Osteoblast (primary cell): ENCODE measurements at places on chromosomes 3 and 15. TPM values are rescaled to one million over a fixed set of nuclear protein-coding genes. Genes with fewer than 3 reads are reported as not detected.

The CDCP1 gene
- 4.4 and 7.6 TPM in 2 replicates for total RNA-seq

DNA sequence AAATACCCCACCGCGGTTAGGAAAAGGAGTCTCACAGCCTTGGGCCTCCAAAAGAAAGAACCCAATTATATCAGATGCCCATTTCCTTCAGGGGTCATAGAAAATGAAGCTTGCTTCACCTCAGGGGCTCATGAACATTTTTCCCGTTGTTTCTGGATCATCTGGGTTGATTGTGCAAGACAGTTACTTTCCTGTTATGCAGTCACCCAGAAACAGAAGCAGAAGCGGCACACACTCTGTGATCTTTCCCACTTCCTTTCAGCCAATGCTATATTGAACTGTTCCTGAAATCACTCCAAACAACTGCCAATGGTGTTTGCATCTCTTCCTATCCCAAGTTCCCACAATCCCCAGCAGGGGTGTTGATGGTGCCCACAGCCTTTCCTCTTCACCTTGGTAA is 295.6 kb upstream of the RASGRP1 start:
- no peak for DNase-seq

DNA sequence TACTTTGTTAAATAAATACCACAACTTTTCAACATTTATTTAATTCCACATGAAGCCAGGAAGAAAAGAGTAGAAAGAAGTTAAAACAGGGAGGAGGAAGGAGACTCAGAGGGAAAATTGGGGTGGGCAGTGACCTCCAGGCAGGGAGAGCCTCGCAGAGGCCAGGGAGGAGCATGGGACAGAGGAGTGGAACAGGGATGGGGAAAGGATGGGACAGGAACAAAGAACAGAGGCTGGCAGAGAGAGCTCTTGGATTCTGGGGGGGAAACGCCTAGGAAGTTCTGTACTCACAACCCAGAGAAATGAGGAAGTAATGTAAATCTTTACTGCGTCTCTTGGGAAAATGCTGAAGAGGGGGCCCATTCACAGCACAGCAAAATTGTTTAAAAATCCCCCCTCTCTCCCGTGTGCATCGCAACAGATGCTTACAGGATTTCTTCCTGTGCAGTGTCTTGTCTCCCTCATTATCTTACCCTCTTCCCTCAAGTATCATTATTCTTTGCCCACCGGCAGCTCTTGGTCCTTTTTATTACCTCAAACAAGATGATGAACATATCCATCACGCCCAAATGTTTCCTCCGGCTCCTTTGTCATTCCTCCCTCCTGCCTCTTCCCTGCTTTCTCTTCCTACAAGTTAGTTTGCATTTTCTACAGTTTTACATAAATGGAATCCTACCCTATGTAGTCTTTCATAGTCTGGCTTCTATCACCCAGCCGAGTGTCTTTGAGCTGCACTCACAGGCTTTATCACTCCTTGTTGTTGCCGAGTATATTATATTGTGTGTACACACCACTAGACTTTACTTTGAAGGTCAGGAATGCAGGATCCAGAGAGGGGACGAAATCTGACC is 65.5 kb downstream of the ARHGAP31 start:
- DNase-seq: no peak

- no peak for DNase-seq
Measured at GRCh38 chr3:152356870-152357276, 88.1 kb downstream of the MBNL1 start.

GRCh38 chr3:2247831-2248230 is 149.2 kb downstream of the CNTN4 start:
- DNase-seq: no peak

DNA sequence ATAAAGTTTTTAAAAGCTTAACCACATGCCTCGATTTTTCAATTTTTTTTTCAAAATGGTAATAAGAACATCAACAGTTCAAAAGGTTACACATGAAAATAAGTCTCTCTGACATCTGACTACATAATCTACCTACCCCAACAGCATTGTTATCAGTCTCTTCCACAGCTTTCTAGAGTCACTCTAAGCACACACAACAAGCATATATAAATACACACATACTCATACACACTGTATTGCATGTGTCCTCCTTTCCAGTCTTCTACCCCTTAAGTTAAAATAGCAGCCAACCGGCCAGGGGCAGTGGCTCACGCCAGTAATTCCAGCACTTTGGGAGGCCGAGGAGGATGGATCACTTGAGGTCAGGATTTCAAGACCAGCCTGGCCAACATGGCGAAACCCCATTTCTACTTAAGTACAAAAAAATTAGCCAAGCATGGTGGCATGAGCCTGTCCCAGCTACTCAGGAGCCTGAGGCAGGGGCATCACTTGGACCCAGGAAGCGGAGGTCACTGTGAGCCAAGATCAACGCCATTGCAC is 12.2 kb downstream of the TBL1XR1 start:
- DNase-seq: peak; percentile 39

The TMEM266 gene
- not detected in 2 replicates for total RNA-seq

The MYO5A gene
- total RNA-seq: 54.3 and 73.1 TPM in 2 replicates

GRCh38 chr3:145981056-145981455 is 179.9 kb downstream of the PLOD2 start:
- DNase-seq: no peak

DNA sequence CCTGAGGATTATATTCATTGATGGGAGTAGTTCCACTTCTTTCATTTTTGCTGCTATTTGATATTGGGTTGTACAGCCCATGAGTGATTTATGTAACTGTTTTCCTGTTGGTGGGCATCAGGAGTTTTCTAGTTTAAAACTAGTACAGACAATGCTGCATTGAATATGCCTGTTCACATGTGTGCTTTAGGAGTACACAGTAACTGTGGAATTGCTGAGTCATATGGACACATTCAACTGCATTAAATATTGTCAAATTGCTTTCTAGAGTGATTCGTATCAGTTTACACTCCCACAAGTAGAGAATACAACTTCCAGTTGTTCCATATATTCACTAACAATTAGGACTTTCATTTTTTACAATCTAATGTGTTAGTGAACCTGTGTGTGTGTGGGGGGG is 59.8 kb upstream of the THSD4 start:
- no peak for DNase-seq

DNA sequence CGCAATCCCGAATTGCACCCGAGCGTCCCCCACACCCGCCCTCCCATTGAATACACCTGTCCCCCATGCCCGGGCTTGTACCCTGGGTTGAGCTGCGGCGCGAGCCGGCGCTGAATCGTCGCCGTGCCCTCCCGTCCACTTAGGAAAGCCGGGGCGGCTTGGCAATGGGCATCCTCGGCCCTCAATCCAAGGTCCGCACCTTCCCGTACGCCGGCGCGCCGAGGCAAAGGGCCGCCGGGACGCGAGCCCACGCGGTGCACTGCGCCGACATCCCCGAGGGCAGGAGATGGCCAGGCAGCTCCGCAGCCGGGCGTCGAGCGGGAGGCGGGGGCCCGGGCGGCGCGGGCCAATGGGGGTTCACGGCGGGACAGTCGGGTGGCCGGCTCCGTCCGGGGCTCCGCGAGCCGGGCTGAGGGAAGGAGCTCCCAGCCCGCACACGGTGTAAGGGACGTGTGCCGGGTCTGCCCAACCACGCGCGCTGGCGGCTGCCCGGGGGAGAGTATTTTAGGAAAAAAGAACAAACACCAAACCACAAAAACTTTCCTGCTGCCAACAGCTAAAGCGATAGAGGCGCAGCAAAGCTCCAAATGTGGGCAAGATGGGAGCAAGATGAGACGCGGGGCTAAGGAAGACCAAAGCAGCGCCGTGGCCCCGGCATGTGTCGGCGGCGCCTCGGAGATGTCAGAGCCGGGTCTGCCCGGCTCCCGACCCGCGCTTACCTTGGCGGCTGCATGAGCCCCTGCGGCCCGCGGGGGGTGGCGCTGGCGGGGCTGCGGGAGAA is 621 bp downstream of the RGMA start:
- DNase-seq: peak; percentile 91

DNA sequence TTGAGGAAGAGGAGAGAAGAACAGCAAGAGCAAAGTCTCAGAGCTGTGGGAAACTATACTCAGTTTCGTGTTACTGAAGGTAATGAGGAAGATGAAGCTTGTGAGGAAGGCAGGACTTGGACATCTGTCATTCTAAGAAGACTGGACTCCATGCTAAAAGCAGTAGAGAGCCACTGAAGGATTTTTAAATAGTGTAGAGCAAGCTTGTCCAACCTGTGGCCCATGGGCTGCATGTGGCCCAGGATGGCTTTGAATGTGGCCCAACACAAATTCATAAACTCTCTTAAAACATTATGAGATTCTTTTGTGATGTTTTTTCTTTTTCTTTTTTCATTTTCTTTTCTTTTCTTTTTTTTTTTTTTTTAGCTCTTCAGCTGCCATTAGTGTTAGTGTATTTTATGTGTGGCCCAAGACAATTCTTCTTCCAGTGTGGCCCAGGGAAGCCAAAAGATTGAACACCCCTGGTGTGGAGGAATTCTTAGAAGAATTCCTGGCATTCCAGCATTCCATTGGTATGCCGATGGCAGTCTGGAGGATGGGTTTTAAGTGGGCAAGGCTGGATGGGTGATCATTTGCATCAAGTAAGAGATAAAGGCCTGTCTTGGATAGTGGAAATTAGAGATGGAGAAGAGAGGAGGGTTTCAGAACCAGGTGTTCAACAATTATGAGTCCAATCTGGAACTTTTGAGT is 6.9 kb upstream of the NFKBIZ start:
- no peak for DNase-seq

DNA sequence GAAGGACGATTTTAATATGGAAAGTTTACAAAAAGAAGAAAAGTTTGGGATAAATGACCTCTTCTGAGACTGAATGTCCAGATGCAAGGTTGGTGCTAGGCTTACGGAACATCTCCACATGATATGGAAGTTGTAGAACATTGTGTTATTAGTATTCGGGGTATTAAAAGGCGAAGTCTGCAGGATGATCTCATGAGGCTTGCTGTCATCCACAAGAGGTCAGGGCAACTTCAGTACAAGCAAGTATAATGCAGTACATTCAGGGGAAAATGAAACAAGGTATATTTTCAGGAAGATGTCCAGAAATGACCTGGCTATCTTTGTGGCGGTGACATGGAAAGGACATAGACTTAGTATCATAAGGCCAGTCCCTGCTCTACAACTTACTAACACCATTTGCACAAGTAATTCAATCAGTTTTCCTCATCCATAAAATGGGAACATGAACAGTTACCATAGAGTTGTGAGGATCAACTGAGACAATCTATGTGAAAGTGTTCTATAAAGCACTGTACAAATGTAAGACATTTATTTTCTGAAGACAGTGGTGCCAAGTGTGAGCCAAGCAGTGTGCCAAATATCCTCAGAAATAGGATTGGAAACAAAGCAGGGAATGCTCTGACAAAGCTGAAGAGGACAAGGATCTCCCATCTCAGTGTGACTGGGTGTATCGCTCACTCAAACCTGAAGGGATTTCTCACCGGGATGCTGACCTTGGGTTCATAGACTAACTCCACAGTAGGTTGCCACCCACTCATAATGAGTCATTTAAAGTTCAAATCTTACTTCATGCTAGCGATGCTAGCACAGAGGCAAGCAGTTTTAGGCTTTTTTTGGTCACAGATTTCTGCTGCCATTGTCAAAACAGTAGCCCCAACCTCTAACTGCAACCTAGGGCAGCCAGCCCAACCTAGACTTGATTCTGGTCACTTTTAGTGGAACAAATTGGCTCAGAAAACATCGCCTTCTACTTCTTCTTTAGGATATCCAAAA is 118.3 kb downstream of the TIGIT start:
- no peak for DNase-seq

DNA sequence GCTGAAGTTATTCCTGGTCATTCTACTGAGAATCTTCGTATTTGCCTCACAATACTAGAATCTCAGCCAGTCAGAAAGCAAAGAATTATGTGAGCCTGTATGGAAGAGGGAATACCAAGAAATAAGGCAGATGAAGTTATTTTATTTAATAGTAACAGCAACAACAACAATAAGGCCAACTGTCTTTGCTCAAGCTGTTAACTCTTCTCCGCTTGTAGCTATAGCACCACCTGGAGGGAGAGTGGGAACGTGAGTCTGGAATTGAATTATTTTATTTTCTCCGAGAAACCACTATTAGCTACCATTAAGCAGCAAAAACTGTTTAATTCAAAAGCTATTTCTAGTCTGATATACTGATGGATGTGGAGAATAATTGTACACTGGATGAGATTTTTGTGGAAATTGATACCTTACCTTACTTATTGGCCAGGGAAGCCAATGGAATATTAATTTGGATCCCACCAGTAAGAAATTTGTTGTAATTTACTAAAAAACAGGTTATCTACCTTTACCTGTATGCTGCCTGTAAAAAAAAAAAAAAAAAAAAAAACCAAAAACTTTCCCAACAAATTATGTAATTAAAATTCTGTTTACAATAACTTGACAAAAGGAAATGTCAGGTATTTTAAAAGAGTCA is 50.1 kb downstream of the CALML4 start:
- DNase-seq: peak; percentile 60

DNA sequence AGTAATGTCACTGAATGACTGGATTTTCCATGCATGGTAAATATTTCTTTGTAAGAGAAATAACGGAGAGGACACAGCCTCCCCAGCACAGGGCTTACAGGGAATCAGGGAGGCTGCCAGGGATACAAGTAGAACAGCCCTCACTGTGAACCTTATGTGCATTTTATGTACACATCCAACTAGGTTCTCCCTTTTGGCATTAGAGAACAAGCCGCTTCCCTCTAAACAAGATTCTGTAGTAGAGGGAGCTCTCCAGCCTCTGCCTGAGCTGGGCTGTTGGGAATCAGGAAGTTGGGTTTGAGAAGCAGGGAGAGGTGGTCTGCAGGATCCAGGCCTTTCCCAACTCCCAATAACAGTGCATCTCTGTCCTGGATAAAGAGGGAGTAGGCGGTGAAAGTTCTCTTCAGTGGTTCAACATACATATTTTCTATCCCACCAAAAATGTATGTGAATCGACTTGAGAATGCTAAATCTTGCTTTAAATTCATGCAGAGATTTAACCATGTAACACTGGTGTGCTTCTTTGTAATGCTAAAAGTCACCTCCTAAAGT is 83.7 kb downstream of the ARNT2 start:
- no peak for DNase-seq

GRCh38 chr3:31102196-31102879 is 207.9 kb upstream of the GADL1 start:
- DNase-seq: no peak

The TGM5 gene
- total RNA-seq: not detected in 2 replicates

DNA sequence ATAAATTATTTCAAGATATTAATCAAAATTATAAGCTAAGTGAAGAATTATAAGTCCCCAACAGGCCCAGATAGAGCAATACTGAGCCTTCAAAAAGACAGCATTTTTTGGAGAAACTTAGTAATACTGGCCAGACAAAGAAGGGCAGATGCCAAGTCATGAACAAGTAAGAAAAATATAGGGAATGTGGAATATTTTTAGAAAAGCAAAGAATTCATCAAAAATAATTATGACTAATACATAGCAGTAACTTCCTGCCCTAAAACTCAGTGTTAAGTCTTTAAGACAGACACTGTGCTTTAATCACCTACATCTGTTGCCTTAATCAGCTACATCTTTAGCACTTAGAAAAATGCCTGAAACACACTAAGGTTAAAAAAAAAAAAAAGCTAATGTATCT is 31.2 kb downstream of the DPH6 start:
- peak; percentile 14 for DNase-seq
